ENCODE measurements at places on chromosomes 2 and 18.

DNA sequence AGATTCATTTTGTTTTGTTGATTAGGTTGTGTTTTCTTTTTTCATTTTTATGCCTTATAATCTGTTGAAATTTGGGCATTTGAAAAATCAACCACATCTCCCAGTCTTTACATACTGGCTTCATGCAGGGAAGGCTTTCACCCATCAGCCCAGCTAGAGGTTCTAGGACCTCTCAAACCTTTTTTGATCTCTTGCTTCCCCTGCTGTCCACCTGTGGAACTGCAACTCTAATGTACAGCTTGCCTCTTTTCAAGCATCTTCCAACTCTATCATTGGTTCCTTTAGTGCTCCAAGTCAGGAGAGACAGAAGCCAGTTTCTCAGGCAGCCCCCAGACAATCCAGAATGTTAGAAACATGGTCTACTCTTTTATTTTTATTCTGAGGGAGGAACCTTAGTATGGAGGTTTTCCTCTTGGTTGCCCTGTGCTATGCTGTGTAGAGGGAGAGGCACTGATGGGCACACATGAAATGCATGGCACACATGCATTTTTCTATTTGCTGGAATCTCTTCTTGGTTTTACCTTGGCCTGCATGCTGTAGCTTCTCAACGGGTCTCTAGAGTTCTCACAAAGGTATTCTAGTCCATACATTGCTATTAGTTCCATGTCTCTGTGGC is 107.2 kb upstream of the L3MBTL4 start:
- DNase-seq: peak; percentile 1

DNA sequence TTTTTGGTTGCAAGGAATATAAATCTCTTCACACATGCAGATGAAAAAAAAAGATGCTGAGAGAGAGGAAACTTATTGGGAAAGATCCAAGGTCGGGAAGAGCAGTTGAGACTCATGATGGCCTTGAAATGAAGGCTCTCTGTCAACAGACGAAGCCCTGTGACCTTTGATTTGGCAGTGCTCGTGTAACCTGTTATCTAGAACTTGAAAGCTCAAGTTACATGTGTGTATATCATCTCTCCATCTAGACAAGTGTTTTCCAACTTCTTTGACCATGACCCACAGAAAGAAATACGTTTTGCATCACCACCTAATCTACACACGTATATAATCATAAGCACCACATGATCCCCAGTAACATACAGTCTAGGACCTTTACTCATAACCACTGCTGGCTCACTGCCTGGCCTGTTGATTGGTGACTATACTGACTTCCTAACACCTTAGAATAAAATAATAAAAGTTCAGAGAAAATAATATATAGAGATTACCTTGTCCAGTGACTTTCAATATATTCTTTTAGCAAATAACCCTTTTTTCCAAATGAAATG is 319.0 kb upstream of the PKDCC start:
- no peak for DNase-seq

GRCh38 chr2:109337221-109337620 is 208.2 kb downstream of the SH3RF3 start:
- DNase-seq: no peak

GRCh38 chr18:31015715-31016434 is 26.7 kb downstream of the DSC3 start:
- DNase-seq: no peak

DNA sequence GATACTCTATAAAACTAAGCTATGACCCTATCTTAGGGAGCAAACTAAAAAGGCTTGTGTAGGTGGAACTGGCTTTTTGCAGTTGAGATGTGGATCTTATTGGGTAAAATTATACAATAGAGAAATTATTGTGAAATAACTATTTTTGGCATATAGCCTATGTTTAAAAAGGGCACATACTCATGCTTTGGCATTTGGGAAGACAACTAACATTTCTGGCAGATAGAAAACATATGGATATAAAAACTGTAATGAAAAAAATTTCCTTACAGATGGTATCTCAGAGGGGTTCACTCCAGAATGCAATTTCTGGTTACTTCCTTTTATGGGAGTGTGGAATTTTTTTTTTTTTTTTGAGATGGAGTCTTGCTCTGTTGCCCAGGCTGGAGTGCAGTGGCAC is 120.1 kb upstream of the CCDC195 start:
- no peak for DNase-seq

DNA sequence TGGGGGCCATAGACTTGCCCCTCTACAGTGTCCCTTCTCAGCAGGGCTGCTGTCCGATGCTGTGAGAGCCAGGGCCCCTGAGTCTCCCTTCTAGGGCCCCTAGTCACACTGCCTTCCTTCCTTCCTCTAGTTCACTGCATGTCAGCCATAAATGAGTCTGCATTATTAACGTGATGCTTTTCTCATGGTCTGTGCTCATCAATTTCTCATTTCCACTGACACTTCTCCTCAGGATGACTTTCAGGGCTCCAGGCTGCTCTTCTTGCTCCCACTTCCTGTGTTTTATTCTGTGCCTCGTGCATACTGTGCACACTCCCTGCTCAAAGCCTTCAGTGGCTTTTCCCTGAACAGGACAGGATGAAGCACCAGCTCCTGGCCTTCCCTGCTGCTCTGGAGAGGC is 146.5 kb downstream of the FAM210A start:
- no peak for DNase-seq

DNA sequence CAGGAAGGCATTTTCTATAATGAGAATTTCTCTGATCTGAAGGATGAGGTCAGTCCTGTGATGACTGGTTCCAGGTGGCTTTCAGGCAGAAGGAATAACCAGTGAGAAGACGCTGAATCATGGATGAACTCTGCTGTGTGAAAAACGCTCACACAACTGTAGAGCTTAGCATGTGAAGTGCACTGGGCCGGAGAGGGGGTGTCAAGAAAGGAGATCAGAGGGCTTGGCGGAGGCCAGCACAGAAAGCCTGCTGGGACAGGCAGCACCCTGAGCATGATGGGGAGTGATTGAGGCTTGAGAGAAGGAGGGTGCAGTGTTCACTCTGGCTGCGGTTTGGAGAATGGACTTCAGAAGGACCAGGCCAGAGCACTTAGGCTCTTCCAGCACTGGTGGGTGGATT is 236.5 kb downstream of the TPGS2 start:
- DNase-seq: no peak

DNA sequence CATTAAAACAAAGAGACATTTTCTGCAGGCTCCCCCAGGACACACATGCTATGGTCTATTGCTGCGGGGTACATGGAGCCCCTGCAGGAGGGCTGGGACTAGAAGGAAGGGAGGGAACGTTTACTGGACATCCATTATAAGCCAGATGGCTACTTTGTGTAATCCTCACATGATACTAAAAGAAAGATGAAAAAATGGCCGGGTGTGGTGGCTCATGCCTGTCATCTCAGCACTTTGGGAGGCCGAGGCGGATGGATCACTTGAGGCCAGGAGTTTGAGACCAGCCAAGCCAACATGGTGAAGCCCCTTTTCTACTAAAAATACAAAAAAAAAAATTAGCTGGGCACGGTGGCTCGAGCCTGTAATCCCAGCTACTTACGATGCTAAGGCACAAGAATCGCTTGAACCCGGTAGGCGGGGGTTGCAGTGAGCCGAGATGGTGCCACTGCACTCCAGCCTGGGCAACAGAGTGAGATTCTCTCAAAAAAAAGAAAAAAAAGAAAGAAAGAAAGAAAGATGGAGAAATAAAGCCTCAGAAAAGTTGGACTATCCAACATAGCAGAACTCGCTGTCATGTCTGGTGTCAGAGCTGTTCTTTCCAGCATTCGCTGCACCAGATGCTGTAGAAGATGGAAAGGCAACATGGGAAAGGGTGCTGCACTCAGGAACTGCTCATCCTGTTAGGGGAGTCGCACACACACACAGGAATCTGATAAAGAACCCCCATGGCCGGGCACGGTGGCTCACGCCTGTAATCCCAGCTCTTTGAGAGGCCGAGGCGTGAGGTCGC is 7.8 kb upstream of the MYCN start:
- DNase-seq: no peak

GRCh38 chr18:80000877-80001276 is 12.5 kb upstream of the TXNL4A start:
- no peak for DNase-seq

DNA sequence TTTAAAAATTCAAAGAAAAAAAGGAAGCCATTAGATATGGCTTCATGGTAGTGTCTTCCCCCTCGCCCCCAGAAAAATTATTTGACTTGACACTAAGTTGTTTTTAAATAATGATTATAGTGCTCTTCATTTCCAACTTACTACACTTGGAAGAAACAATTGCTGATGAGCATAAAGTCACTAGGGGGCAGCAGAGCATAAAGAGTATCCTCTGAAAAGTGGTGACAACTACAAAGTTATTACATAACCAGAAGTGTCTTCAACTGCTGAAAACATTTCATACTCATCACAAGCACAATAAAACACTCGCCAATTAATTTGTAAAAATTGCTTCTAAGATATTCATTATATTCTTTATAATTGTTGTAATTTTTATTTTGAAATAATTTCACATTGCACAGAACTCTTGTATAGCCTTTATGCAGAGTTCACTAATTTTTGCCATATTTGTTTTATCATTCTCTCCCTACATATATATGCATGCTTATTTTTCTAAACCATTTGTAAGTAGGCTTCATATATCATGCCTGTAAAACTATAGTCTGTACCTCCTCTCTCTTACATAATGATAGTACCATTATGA is 54.9 kb downstream of the EXOC6B start:
- DNase-seq: peak; percentile 43

DNA sequence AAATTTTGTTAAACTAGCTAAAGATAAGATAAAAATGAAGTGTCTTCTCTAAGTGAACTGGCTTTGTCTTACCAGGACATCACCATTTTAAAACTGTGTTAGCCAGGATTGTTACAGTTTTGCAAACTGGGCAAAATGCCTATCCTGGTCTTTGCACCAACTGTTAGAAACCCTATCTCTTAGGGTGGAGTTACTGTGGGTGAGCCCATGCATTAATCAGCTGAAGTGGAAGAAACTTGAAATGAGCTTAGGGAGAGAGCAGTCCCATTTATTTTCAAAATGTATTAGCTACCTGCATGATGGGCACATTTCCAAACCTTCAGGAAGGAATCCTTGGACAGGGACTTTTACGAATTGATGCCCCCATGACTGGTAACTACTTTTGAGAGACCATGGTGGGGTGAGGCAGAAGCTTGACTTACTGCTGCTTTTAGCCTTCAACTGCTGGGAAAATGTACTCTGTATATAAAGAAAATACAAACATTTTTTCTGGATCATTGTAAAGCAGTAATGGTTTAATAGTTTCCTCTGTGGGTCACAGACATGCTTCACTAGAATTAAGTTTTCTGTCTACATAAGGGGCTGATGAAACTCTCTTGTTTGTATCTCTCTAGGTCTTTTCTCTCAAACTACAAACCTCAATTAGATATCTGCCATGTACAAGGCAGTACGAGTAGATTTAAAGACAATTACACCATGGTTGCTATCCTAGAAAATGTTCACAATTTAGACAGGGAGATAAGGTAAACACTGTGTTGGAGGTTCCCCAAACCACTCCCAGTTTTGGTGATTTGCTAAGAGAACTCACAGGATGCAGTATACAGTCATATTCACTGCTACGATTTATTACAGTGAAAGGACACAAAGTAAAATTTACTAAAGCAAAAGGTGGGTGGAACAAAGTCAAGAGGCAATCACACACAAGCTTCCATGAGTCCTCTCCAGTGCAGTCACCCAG is 321.4 kb upstream of the MMADHC start:
- no peak for DNase-seq

DNA sequence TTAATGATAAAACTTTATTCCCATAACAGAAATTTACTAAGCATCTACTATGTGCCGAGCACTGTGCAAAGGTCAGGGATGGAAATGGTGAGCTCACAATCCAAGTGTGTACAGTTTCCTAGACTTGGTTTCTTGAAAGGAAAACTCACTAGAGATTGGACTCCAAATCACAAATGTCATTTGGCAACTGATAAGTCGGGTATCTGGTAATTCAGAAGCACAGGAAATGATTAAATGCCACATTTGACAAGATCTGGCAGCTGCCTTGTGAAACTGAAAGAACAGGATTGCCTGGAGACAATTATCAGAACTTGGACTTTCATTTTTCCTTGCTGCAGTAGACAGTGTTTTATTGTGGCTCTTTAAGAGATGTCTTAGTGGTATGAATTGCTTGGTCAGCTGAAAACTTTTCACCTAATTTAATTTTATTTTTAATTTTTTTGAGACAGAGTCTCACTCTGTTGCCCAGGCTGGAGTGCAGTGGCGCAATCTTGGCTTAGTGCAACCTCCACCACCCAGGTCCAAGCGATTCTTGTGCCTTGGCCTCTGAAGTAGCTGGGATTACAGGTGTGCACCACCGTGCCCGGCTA is 19.2 kb downstream of the ITGA6 start:
- no peak for DNase-seq

GRCh38 chr2:140916410-140916809 is 1214.4 kb downstream of the LRP1B start:
- no peak for DNase-seq

DNA sequence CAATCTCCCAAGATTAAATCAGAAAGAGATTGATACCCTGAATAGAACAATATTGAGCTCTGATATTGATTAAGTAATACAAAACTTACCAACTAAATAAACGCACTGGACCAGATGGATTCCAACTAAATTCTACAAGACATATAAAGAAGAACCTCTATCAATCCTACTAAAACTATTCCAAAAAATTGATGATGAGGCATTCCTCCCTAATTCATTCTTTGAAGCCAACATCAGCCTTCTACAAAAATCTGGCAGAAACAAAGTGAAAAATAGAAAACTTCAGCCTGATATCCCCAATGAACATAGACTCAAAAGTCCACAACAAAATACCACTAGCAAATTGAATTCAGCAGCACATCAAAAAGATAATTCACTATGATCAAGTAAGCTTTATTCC is 695.5 kb downstream of the NYAP2 start:
- DNase-seq: no peak

- DNase-seq: peak; percentile 16
Measured at GRCh38 chr2:68839260-68839833, 31.9 kb downstream of the BMP10 start.

DNA sequence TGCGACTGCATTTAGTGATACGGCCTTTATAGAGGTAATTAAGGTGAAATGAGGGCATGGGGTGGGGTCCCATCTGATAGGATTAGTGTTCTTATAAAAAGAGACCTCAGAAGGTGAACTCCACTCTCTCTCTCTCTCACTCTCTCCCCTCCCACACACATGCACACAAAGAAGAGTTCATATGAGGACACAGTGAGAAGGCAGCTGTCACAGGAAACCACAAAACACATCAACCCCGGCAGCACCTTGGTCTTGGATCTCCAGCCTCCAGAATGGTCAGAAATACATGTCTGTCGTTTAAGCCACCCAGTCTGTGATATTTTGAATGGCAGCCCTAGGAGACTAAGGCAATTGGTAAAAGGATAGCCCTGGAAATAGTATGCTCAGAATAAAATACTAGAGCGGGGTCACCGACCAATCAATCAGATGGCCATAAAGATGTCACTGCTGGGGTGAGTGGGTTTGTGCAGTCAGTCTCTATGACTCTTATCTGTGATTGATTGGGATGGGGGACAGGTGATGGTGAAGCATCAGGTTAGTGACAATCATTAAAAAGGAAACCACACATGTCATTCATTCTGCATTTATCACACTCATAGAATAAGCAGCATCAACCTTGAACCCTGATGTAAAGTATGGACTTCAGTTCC is 118.9 kb upstream of the POU3F3 start:
- no peak for DNase-seq

- DNase-seq: no peak
Measured at GRCh38 chr2:111191877-111192276, 71.2 kb downstream of the BCL2L11 start.

All from stimulated activated CD4-positive, alpha-beta T cell treated with anti-CD3 and anti-CD28 coated beads, Interleukin-4, amount 100 ng/mL, for 48 hours (primary cell).